ENCODE measurements at places on chromosomes 12 and 14. TPM values are rescaled to one million over a fixed set of nuclear protein-coding genes. Genes with fewer than 3 reads are reported as not detected.

KRT74 gene
- total RNA-seq: not detected

LUM gene
- total RNA-seq: not detected

RHOJ gene
- total RNA-seq: not detected

GLIPR1L2 gene
- total RNA-seq: not detected

ACOT4 gene
- 1.5 TPM for total RNA-seq

CDKN1B gene
- 99.2 TPM for total RNA-seq

CEBPE gene
- 0.79 TPM for total RNA-seq

KRT81 gene
- 0.30 TPM for total RNA-seq

LPAR5 gene
- total RNA-seq: 18.5 TPM

DPY19L2 gene
- 6.0 TPM for total RNA-seq

A2M gene
- not detected for total RNA-seq

GPX2 gene
- total RNA-seq: not detected

ZNF664 gene
- total RNA-seq: 52.5 TPM

SIRT4 gene
- 2.4 TPM for total RNA-seq

RNF212B gene
- not detected for total RNA-seq

AP1G2 gene
- total RNA-seq: 294 TPM

POTEG gene
- total RNA-seq: not detected

CLEC14A gene
- not detected for total RNA-seq

TAS2R50 gene
- 0.89 TPM for total RNA-seq

DEGS2 gene
- not detected for total RNA-seq

CPNE6 gene
- total RNA-seq: 0.12 TPM

ST8SIA1 gene
- 2.7 TPM for total RNA-seq

NPAS3 gene
- total RNA-seq: not detected

KRT85 gene
- not detected for total RNA-seq

KRT5 gene
- total RNA-seq: not detected

SIX6 gene
- not detected for total RNA-seq

SERPINA9 gene
- not detected for total RNA-seq

COPZ1 gene
- 104 TPM for total RNA-seq

SLC7A7 gene
- 0.16 TPM for total RNA-seq
